ENCODE measurements at places on chromosomes 3 and 15. TPM values are rescaled to one million over a fixed set of nuclear protein-coding genes. Genes with fewer than 3 reads are reported as not detected.

CLDN11 gene
- not detected for total RNA-seq

PLIN1 gene
- 0.34 TPM for total RNA-seq

GATA2 gene
- total RNA-seq, result 0.24 TPM

GHSR gene
- total RNA-seq, result not detected

- DNase-seq, result peak; percentile 97
Measured at GRCh38 chr15:74937590-74938371, at the start of gene COX5A. COX5A (minus strand) TSS chr15:74938073; CDS start chr15:74938014, 59 bp downstream.

DNA sequence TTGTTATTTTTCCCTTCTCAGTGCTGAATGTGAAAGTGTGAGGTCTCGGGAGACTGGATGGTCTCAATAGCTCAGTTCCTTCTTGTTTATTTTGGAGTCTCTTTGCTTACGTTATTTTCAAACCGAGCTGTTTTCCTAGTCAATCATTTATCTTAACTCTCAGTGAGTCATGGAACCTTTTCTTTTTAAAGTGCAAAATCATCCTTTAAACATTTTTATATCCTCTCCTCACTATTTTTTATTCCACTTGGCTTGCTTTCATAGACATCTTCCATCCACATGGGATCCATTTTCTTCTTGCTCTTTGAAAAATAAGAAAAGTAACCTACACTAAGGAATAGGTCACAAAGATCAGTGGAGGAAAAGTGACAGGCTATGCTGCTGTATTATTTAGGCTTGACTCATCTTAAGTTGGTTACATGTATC, 497.8 kb downstream of the NAALADL2 start:
- DNase-seq, result no peak

DNA sequence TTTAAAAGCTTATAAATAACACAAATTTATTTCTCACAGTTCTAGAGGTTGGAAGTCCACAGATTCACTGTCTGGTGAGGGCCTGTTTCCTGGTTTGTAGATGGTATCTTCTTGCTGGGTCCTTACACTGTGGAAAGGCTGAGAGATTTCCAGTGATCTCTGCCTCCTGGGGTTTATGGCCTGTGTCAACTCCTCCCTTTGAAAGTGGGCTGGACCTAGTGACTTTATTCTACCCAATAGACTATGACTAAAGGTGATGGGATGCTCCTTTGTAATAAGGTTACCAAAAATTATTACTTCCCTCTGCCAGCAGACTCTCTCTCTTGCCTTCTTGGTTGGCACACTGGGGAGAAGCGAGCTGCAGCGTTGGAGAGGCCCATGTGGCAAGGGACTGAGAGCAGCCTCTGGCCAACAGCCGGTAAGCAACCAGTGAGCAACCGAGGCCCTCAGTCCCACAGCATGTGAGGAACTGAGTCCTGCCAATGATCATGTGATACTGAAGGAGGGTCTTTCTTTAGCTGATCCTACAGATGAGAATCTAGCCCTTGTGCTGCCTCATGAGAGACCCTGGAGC, 14.0 kb upstream of the COPG1 start:
- DNase-seq, result no peak

DNA sequence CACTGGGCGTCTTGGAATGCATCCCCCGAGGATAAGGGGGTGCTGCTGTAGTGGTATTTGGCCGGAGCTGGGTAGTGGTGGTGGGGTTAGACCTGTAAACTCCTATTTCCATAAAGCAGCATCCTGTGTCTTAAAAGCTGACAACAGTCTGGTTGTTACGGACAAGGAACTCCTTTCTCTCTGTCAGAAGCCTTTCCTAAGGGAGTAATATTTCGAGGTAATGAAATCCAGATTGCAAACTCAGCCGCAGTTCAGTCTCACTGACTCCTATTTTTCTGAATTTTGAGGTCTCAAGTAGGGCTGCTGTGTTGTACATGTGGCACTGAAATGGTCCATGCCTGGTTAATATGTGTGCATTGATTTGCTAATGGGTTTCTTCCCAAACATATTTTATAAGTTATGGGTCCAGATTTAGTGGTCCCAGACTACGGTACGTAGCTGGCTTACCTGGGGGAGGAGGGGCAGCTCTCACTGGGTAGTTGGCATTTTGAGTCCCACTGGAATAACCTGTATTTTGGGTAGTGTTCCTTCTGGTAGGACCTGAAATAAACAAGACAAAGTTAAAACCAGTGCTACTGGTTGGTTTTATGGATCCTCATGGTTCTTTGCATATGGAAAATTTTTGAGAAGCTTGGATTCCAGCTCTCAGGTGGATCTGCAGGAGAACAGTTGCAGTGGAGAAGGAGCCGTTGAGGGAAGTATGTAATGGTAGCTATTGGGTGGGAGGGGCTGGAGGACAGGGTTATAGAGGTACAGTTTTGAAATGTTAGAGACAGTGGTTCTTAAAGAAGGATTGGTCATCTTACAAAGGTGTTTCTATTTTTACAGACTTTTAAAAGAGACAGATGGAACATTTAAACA, 48.6 kb upstream of the LDHAL6B start:
- DNase-seq, result no peak

GRCh38 chr3:159916052-159916451, 72.6 kb upstream of the IL12A start:
- DNase-seq, result no peak

DNA sequence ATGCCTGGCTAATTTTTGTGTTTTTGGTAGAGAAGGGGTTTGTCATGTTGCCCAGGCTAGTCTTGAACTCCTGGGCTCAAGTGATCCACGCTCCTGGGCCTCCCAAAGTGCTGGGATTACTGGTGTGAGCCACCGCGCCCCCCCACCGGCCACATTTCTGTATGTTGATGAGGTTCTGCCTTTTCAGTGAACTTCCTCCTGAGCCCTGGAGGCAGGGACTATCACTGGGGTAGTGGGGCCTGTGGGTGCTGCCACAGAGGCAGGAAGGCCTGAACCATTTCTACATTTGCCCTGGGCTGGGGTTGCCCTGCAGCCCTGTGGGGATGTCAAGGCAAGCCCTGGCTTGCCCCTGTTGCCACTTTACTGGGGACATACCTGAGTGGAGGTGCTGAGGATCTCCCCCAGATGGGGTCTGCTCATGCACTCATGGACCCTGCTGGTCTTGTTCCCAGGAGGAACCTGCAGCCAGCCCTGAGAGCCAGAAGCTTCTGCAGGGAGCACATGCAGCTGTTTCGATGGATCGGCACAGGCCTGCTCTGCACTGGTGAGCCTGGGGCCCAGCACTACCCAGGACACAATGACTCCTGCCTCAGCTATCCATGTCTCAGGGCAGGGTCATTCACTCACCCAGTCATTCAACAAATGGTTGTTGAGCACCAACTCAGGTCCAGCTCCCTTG, 5.7 kb downstream of the SLC28A1 start:
- no peak for DNase-seq

Measured in activated naive CD8-positive, alpha-beta T cell treated with anti-CD3 and anti-CD28 coated beads for 36 hours (primary cell).